ELR (cell line): ENCODE measurements at places on chromosomes 3 and 15.

DNA sequence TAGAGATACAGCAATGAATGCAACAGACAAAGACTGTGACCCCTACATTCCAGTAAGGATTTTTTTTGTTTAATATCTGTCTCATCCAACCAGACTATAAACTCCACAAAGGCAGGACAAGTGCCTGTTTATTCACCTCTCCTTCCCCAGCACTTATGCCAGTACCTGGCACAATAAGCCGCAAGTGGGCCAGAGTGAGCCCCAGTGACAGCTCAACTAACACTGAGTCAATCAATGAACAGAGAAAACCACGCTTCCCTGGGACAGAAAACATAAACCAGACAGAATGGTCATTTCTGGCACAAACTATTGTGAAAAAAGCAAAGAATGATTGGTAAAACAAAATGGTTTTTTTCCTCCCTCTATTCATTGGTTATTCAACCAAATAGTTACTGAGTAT is 52.2 kb downstream of the RYK start:
- no peak for DNase-seq

GRCh38 chr15:43277901-43278300 is 11.2 kb upstream of the TGM5 start:
- no peak for DNase-seq

GRCh38 chr3:182116386-182116785 is 404.7 kb downstream of the SOX2 start:
- no peak for DNase-seq

DNA sequence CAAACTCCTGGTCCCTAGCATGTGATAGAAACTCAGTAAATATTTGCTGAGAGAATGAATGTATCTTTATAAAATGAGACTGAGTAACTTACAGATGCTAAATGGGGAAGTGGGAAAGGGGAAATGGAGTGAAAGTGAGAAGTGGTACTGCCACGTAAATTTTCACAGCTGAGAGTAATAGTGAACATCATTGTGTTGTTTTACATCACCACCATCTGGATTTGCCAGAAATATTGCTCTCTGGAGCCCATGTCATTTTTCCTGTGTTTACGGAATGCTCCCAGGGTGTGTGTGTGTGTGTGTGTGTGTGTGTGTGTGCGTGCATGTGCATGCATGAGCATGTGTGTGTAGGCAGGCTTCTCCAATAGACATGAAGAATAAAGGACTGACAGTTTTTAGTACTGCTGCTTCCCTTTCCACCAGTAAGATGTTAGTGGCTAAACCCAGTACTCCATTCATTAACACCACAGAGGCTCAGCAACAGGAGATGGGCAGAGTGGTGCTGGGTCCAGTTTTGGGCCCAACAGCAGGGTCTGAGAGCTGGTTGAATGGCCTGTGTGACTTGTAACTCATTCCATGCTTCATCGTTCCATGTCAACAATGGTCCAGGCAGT is 57.3 kb downstream of the DIPK2A start:
- DNase-seq, result no peak

DNA sequence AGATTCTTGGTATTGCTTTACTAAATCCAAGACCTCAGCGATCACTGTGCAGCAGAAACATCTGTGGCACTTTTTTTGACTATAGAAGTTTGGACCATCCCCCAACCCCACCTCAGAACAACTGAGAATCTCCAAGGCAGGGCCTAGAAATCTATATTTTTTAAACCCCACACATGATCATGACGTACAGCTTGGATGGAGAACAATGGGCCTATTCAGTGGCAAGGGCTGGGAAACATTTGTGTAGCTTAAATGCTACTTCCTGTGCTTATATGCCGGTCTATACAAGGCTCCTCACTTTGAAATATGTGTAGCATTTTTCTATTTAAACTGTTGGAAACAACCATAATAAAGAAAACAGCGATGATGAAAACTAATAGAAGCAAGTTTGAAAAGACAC is 55.1 kb upstream of the SPRED1 start:
- DNase-seq, result no peak

GRCh38 chr3:64340641-64341101 is 115.4 kb upstream of the PRICKLE2 start:
- peak; percentile 91 for DNase-seq

DNA sequence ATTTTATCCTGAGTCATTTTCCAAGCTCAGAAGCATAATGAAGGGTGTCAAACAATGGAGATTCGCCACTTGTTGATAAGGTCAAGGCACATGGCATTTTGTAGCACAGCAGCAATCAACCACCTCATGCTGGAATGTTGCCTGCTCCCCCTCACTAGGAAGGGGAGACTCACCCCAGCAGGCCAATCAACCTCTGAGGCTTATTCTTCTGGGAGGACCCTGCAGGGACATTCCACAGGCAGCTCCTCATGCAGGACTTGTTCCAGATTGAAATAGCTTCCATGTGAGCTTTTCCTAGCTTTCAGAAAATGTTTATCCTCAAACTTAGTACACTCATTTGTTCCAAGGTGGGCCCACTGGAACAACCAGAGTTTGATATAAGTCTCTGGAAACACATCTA is 77.6 kb downstream of the SSR3 start:
- peak; percentile 22 for DNase-seq

DNA sequence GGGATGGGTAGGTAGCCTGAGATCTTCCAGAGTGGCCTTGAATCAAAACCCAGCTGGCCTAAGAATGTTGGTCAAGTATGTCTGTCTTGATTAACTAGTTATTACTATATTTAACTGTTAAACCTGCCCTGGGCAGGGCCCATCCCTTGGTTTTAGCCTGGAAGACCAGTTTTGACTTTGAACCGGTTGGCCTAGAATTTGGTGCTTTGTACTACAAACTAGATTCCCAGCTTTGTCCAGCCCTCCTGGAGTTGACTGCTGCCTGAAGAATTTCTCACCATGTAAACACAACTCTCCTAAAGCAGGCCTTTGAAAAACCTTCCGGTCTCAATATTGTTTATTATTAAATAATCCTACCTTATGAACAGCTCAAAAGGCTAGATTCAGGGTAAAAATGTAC is 16.0 kb downstream of the C15orf62 start:
- no peak for DNase-seq

DNA sequence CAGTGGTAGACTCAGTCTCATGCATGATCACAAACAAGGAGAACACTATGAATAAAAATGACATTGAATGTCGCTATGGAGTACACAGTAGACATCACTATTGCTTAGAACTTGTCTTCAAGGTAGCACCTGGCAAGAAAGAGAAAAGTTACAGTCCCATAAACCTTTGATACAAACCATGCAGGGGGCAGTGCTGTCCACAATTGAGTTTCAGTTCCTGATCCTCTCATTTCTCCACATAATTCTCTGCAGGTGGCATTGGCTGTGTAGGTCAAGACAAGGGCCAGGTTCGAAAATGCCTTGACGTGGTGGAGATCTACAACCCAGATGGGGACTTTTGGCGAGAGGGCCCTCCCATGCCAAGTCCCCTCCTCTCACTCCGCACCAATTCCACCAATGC is 47.9 kb downstream of the KBTBD12 start:
- no peak for DNase-seq

DNA sequence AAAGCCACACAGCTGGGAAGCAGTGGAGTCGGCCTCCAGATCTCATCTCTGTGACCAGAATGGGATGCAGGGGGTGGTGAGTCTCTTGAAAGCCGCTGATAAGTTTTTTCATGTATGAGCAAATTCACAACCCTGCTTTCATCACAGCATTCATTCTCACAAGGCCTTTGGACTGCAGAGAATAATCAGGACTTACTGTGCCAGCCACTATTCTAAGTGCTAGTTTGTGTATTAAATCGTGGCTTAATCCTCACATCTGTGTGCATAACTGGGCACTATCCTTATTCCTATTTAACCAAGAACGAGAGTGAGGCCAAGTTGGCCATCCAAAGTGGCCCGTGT is 64.2 kb upstream of the POLG start:
- no peak for DNase-seq

- no peak for DNase-seq
Measured at GRCh38 chr3:189838291-189838690, 207.1 kb downstream of the TP63 start.

DNA sequence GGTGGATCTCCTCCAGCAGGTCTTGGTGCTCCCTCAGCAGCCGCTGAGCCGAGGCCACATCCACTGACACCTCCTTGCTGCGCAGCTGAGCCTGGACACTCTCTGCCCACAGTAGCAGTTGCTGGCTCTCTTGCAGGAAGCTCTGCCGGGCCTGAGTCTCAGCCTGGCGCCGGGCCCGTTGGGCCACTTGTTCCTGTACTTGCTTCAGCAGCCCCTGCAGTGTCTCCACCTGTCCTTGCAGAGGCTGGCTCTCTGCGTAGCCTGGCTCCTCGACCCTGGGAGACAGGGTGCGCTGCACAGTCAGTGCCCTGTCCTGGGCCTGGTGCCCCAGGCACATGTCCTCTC is 15.5 kb downstream of the SPTBN5 start:
- no peak for DNase-seq

GRCh38 chr15:31091481-31091880 is 10.0 kb downstream of the TRPM1 start:
- peak; percentile 59 for DNase-seq

DNA sequence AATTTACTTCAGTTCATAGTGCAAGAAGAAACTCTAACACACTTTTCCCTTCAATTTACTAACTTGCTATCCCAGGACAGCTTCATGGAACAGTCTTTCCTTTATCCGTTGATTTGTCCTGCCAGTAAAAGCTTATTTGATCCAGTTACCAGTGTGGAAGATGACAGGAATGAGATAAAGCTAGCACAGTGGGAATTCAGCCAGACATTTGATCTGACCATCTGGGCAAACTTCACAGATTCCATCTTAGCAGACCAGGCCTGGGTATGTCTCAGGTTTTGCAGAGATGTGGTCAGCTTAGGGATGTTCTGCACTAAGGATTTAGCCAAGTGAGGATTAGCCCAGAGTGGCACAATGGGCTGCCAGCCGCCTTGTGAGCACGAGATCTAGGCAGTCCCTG is 19.7 kb downstream of the CEMIP start:
- DNase-seq, result no peak

- DNase-seq, result peak; percentile 41
Measured at GRCh38 chr15:48643776-48644466, 1.6 kb downstream of the FBN1 start.

DNA sequence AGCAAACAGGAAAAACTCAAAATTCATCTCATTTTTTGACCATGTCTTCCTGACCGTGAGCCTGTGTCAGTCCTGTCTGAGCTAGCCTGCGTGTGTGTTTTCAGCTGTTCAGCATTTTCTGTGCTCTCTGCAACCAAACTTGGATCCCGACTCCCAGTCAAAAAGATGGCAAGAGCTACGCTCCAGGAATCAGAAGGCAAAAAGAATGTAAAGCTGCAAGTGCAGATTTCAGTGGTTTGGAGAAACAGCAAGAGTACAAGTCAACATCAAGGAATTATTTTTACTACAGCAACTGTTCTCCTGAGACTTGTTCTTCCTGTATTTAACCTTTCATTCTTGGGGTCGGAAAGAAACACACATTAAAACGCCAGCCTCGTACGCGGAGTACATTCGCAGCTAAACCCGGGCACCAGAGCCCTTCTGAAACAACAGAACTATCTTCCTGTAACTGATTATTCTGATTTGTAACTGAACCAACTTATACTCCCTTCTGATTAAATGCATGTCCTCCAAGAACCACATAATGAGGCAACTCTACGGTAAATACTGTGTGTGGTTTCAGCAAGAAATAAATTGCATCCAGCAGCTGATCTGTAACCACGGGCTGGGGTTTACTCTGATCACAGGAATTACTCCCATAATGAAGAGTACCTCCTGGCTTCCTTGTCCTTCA is 107.4 kb downstream of the LRIG1 start:
- no peak for DNase-seq

DNA sequence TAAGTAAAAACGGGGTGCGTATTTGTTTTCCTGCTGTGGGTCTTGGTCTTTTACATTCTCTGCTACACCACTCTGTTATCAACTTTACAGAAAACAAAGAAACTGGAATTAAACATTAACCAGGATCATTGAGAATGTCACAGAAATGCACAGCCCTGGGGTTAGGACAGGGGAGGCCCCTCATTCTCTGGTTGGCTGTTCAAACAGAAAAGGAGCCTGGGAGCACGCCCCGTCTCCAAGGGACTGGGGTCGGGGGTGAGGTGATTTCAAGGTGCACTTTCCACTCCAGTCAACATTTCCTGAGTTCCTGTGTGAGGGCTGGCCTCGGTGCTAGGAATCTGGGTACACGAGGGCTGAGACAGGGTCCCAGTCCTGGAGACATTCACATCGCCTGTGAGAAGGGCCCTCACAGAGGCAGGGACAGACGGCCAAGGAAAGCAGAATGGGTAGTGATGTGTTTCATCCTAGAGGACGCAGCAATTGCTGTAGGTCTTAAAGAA is 30.3 kb downstream of the CPN2 start:
- DNase-seq, result no peak

DNA sequence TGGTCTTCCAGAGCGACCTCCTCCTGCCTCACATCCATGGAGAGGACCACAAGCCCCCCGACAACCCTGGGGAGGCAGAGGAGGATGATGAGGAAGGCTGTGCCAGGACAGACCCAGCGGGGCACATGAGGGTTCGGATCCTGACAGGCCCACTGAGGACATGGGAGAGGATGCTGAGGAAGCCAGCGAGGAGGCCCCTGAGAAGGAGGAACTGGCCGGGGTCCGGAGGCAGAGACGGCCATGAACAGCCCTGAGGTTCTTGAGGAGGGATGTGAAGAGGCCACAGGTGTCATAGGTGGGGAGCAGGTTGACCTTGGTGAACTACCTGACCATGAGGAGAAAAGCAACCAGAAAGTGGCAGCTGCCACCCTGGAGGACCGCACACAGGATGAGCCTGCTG is 54.9 kb upstream of the WNT7A start:
- DNase-seq, result no peak

- no peak for DNase-seq
Measured at GRCh38 chr3:72437661-72438406, 410.4 kb downstream of the SHQ1 start.

DNA sequence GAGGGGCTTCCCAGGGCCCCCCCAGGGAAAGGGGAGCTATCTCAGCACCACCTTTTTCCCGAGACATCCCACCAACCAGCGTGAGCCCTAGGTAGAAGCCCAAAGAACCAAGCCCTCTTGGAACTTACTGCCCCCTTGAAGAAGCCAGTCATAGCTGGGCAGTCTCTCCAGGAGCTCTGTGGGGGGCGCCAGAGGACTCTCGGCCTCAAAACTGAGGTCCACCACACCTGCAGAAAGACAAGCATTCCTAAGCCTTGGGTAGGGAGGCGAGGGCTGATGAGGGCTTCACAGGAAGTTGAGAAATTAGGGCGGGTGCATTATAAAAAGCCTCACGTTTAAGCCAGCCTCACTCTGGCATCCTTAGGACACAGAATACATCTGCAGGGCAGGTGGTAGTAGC is 9.0 kb downstream of the SSUH2 start:
- no peak for DNase-seq

- DNase-seq, result peak; percentile 36
Measured at GRCh38 chr3:47578119-47578632, 489 bp downstream of the CSPG5 start.

GRCh38 chr15:57507111-57507510 is 84.6 kb upstream of the MYZAP start:
- no peak for DNase-seq

- DNase-seq, result no peak
Measured at GRCh38 chr3:119575507-119575906, 3.8 kb upstream of the ADPRH start.

GRCh38 chr3:9793161-9793781 is 389 bp downstream of the ARPC4 start:
- DNase-seq, result peak; percentile 56
